ENCODE measurements at places on chromosomes 1 and 21. TPM values are rescaled to one million over a fixed set of nuclear protein-coding genes. Genes with fewer than 3 reads are reported as not detected.

Gene NASP
- 148 TPM for polyA plus RNA-seq

Gene E2F2
- polyA plus RNA-seq: 3.5 TPM

Gene PRXL2B
- 26.6 TPM for polyA plus RNA-seq

Gene METTL25B
- polyA plus RNA-seq: 17.8 TPM

Gene TEX38
- not detected for polyA plus RNA-seq

Gene COL24A1
- 9.1 TPM for polyA plus RNA-seq

Gene RGSL1
- polyA plus RNA-seq: not detected

Gene S100A3
- polyA plus RNA-seq: not detected

Gene CCDC185
- not detected for polyA plus RNA-seq

Gene SPATA21
- not detected for polyA plus RNA-seq

Gene NTMT2
- polyA plus RNA-seq: not detected

Gene RHOU
- 18.9 TPM for polyA plus RNA-seq

Gene TTC39A
- 3.4 TPM for polyA plus RNA-seq

Gene SSX2IP
- 15.1 TPM for polyA plus RNA-seq

Gene RSBN1
- polyA plus RNA-seq: 11.8 TPM

Gene FASLG
- not detected for polyA plus RNA-seq

Gene PTCH2
- polyA plus RNA-seq: 5.4 TPM

Gene RPE65
- not detected for polyA plus RNA-seq

Gene CA6
- not detected for polyA plus RNA-seq

Gene KRTAP12-2
- polyA plus RNA-seq: not detected

Gene AMY1A
- not detected for polyA plus RNA-seq

Gene C1orf122
- 33.9 TPM for polyA plus RNA-seq

Gene NUP210L
- polyA plus RNA-seq: not detected

Gene NSUN4
- 13.5 TPM for polyA plus RNA-seq

Gene PRRX1
- polyA plus RNA-seq: 177 TPM

Gene CRTC2
- polyA plus RNA-seq: 18.6 TPM

Gene GOLT1A
- polyA plus RNA-seq: 0.20 TPM

Gene TIE1
- polyA plus RNA-seq: 49.3 TPM

Gene ACAP3
- 38.7 TPM for polyA plus RNA-seq

Gene PLCH2
- 0.58 TPM for polyA plus RNA-seq

Gene PROK1
- polyA plus RNA-seq: not detected

Gene CYP4X1
- 3.3 TPM for polyA plus RNA-seq

Gene ATP13A2
- polyA plus RNA-seq: 14.7 TPM

Gene PINK1
- 40.9 TPM for polyA plus RNA-seq

Gene RXFP4
- polyA plus RNA-seq: not detected

Gene CD247
- 0.55 TPM for polyA plus RNA-seq

Gene PAX7
- 40.1 TPM for polyA plus RNA-seq

Gene GJA4
- 37.5 TPM for polyA plus RNA-seq

Gene RAB42
- polyA plus RNA-seq: 7.2 TPM

Gene KIF21B
- 0.57 TPM for polyA plus RNA-seq

Gene C1orf174
- 15.5 TPM for polyA plus RNA-seq

Gene TRIM58
- polyA plus RNA-seq: 2.8 TPM

Gene CD48
- polyA plus RNA-seq: 0.97 TPM

Gene MYBPH
- 136 TPM for polyA plus RNA-seq
